Caki2 (cell line): ENCODE measurements at places on chromosomes 1 and 21. TPM values are rescaled to one million over a fixed set of nuclear protein-coding genes. Genes with fewer than 3 reads are reported as not detected.
A peak's percentile ranks its signal among the peaks of the same experiment; 100 is the strongest.

DNA sequence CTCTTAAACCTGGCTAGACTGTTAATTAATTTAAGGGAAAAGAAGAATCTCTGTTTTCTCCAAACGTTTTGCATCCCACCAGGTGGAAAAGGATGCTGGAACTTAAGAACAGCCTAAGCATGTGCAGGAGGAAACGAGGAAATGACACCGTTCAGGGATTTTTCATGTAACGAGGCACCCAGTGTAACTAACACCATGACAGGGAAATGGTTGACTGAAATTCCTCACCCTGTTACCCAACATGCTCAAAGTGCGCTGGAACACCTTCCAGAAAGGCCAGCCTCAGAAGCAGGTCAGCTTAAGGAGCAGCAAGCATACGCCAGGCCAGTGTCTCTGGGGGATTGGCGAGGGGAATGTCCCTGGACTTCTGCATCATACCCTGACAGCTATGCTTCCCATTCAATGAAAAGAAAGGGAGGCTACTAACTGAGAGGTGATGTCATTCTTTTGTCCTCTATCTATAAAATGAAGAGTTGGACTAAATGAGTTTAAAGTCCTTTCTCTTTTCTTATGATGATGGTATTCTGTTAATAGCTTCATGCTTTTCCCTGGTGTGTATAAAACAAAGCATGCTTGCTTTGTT, 21.6 kb downstream of the TNN start:
- DNase-seq: no peak

DNA sequence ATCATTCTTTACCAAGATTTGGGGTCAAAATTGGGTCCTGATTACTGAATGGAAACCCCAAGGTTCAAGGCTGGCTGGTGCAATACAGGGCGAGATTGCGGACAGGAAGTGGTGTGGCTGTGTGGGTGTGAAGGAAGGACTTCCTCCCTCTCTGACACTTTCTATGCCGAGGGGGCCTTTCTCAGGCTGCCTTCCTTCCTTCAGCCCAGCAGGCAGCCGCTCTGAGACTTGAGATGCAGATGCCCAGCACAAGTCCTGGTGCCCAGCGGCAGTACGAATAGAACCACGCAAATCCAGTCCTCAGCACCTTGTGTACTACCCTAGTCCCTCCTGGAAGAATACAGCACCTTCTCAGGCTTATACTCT, 16.3 kb downstream of the BATF3 start:
- DNase-seq: no peak

- no peak for DNase-seq
Measured at GRCh38 chr1:172851856-172852255, 193.0 kb downstream of the FASLG start.

The AMIGO1 gene
- total RNA-seq: 0.51 and 3.4 TPM in 2 replicates

The FCGR1A gene
- not detected in 2 replicates for total RNA-seq

- DNase-seq: peak; percentile 85
Measured at GRCh38 chr21:36320421-36321324, 676 bp downstream of the MORC3 start.
